KG1 (cell line): ENCODE measurements at places on chromosomes 6 and 20.
A peak's percentile ranks its signal among the peaks of the same experiment; 100 is the strongest.

- no peak for DNase-seq
Observed at GRCh38 chr6:141744971-141745370, 387.8 kb upstream of the GJE1 start.

GRCh38 chr20:14986026-14986655, 648.7 kb upstream of the FLRT3 start:
- DNase-seq = no peak

GRCh38 chr6:21594416-21595281, 1.1 kb downstream of the SOX4 start:
- no peak for DNase-seq

DNA sequence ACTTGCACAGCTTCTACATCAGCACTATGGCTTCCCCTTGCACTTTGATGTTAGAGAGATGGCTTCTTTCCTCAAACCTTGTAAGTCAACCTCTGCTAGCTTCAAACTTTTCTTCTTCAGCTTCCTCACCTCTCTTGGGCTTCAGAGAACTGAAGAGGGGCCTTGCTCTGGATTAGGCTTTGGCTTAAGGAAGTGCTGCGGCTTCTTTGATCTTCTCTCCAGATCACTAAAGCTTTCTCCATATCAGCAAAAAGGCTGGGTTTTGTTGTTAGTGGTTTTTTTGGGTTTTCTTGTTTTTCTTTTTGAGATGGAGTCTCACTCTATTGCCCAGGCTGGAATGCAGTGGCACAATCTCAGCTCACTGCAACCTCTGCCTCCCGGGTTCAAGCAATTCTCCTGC, 24.0 kb downstream of the CDK5RAP1 start:
- no peak for DNase-seq

- DNase-seq = no peak
Observed at GRCh38 chr20:17636523-17637412, 45.3 kb downstream of the RRBP1 start.

DNA sequence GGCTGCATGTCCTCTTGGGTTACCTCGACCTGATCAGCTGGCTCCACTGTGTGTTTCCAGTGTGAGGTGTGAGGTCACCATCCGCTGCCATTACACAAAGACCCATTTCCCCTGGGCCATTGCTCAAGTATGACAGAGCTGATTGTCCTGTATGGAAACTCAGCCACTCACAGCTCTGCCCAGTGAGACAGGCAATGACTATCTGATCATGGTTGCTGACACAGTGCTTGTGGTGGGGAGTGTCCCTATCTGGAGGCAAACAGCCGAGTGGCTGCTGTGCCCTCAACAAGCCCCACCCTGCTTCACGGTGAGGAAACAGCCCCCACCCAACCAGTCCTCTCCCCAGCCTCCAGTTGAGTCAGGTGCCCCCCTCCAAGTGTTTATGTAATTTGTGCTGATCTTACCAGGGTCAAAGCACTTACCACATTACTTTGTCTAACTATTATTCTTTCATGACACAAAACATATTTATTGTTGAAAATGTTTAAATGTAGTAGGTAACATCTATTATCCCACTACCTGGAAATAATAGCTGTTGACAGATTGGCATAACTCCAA, 11.7 kb upstream of the MAPK13 start:
- no peak for DNase-seq

DNA sequence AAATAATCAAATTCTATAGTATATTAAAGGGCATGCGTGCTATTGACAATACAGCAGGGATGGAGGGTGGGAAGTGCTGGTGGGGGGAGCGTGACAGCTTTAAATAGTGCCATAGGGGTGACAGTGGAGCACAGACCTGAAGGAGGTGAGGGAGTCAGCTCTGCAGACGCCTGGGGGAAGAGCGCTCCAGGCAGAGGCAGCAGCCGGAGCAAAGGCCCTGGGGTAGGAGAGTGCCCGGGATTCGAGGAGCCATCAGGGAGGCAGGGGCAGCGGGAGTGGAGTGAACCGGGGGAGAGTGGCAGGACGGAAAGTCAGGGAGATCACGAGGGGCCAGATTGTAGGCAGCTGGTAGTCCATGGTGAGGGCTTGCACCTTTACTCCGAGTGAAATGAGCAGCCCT, 78.4 kb upstream of the CCDC167 start:
- DNase-seq = no peak

GRCh38 chr6:163017801-163018200, 290.0 kb downstream of the PACRG start:
- DNase-seq = no peak

DNA sequence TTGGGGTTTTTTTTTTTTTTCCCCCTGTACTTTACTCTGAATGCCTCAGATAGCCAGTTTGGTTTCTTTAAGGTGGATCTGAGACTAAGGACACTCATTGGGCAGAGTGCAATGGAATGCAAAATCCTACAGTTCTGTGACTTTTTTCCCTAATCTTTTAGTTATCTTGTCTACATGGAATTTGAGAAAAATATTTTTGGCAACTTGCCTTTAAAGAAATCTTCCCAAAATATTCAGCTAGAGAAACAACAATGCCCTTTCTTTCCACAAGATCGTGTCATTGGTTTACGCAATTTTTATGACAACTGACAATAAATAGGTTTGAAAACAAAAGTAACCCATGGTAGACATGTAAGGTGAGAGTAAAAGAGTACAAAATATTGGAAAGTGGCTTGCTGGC, 171.7 kb upstream of the LAMP5 start:
- no peak for DNase-seq

DNA sequence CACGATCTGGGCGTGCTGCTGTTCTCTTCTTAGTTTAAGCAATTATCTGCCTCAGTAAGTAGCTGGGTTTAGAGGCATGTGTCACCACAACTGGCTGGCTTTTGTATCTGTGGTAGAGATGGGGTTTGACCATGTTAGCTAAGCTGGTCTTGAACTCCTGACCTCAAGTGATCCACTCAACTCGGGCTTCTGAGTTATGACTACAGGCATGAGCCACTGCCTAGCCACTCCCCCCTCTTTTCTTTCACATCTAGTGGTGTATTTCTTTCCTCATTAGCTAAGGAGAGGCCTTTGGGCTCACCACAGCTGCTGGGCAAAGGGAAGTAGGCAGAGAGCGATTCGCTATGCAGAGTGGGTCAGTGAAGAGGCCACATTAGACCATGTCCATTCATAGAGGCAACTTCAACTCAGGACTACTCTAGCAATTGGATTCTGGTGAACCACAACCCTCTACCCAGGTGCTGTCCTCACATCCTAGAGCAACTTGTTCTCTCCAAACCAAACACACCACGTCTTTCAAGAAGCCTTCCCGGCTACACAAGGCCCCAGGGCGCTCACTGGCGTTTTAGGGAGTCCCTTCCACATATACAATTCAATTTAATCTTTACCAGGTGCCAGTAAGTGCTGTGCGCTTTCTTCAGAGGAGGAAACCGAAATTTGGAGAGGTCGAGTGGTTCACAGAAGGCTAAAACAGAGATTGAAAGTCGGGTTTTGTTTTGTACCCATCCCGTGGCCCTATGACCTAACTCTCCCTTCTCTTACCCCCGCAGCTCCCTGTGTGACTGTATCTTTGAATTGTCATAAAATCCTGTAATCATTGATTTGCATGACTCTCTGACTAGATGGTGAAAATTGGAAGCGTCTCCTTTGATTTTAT, 26.5 kb upstream of the GFOD1 start:
- DNase-seq = no peak

GRCh38 chr6:156430386-156430785, 346.8 kb upstream of the ARID1B start:
- DNase-seq = no peak

DNA sequence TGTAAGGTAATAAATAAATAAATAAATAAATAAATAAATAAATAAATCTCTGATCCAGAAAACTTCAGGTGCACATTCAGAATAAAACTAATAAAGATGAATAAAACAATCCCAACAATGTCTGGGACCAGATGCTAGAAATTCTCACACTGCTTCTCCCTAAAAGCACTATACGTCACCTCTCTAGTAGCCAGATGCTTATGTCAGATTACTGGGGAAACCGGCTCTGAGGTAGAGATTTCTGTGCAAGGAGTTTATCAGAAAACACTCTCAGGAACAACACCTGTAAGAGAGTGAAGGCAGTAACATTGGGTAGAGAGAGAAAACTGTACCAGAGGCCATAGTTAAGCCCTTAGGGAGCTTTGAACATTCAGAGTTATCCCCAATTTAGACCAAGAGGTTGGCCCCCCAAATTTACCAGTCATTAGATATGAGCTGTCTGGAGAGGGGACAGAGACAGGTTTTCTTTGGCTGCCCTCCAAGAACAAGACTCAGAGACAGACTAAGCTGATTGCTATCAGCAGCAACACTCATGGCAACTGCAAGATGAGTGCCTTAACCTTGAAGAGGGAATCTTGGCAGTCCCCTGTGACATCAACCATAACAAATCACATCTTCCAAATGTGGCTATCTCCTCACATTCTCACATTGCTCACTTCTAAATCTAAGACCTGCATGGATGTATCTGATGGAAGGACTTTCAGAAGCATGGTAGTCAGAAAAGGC, 151.2 kb upstream of the BMP5 start:
- no peak for DNase-seq

DNA sequence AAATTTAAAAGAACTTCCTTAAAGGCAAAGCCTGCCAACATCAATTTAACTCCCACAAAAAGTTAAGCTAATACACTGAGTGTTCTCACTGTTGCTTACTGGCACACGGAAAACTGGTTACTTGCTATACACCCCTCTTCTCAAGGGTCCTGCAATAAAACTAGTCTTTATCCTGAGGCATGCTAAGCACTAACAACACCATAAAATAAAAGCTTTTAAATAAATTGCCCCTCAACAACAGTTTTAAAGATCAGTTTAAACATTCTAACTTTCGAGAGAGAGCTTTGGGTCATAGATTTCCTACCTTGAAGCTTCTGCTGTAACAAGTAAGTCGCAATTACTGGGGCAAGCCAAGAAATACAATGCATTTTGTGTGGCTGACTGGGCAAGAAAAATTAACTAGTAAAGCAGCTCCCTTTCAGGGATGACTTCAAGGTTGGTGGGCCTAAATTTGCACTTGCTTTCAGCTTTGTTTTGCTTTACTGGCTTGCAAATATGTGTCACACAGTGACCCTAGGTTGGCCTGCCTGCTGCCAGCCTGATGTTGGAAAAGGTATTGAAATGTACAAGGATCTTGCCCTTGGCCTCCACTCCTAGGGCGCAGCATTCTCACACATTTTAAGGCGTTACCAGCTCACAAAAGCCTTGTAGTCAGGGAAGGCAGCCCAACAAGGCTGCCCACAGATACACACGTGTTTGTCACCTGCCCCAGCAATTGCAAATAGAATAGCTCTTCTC, 4.0 kb upstream of the HEY2 start:
- no peak for DNase-seq

DNA sequence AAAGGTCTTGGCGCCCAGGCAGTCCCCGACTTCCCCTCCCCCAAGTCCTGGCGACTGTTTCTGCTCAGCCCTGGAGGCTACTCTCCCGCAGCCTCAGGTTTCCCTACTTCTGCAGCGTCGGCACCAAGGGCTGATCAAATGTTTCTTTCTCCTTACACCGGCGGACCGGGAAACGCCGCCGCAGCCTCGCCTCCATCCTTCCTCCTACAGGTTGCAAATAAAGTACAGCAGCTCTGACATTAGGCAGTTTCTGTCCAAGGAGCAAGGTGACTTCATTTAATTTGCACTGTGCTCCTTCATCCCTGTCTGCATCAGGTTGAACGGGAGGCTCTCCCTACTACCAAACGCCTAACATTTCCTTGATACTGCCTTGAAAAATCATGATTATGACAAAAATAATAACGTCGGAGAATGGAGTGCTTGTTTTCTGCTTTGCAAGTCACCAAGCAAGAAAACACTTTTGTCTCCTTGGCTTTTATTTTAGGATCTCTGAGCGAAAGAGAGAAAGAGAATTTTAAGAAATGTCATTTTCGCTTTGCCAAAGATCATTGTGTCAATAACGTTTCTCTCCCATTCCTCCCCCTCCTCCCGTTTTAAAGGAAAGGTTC, 1.0 kb downstream of the CLIC5 start:
- DNase-seq = no peak

- DNase-seq = no peak
Observed at GRCh38 chr6:109790131-109790530, 99.0 kb downstream of the FIG4 start.

DNA sequence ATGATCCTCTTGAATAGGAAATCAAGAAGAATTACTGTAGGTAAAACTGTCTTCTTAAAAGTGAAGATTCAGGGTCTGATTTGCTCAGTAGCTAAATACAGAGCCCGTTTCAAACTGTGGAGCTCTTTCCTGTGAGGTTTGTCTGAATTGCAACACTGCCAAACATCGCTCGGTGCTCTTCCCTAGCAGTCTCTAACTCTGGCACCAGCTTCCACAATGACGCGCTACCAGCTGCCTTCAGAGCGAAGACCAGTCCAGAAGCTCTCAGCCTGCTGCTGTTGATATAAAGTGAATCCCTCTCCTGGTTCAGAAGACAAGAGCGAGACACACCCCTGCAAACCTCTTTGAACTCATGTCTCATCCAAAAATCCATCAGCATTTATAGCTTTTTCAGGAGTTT, 447.0 kb downstream of the LMBRD1 start:
- DNase-seq = no peak

GRCh38 chr6:158780988-158781691, 38.0 kb downstream of the EZR start:
- no peak for DNase-seq

GRCh38 chr6:10210052-10210451, 204.8 kb downstream of the TFAP2A start:
- DNase-seq = no peak

- DNase-seq = peak; percentile 87
Observed at GRCh38 chr20:37693635-37694626, at the start of gene CTNNBL1. TSS of gene CTNNBL1 (plus strand) at chr20:37694030. CDS start at chr20:37694123, 93 bp downstream.

- DNase-seq = no peak
Observed at GRCh38 chr6:71103130-71103529, 146.3 kb upstream of the B3GAT2 start.

DNA sequence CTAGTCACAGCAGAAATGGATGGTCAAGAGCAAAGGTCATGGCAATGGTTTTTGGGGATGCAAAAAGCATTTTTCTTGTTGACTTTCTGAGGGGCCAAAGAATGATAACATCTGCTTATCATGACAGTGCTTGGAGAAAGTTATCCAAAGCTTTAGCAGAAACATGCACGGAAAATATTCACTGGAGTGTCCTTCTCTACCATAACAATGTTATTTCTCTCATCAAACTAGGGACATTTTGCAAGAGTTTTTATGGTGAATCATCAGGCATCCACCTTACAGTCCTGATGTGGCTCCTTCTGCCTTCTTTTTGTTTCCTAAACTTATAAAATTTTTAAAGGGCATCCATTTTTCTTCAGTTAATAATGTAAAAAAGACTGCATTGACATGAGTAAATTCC, 302.3 kb downstream of the HIVEP2 start:
- no peak for DNase-seq

DNA sequence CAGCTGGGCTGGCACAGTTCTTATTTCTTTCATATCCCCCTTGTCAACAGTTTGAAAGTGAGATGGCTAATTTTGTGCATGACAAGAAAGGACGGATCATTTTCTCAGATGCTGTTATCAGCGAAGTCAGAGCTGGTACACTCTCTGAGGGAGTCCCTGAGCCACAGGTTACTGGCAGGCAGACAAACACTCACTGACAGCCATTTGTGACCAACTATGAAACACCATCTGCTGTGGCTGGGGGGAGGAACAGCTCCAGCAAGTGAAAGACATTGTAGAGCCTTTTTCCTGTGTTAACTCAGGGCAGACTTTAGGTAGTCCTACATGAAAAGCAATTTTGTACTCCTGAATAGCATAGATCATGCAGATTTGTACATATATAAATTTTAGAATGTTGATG, 22.2 kb downstream of the OLIG3 start:
- no peak for DNase-seq
